Activated CD4-positive, alpha-beta T cell treated with anti-CD3 and anti-CD28 coated beads, Interleukin-2, amount 50 U/mL, for 16 hours (primary cell): ENCODE measurements at places on chromosomes 16 and 17.

GRCh38 chr17:32267690-32268205 lies 2.1 kb downstream of the RHBDL3 start:
- DNase-seq: no peak

GRCh38 chr17:19502517-19502916 lies 31.1 kb upstream of the SLC47A1 start:
- DNase-seq: peak; percentile 70

- no peak for DNase-seq
Observed at GRCh38 chr17:60352569-60352968, 39.4 kb downstream of the USP32 start.

GRCh38 chr16:2856061-2856670 lies 1.8 kb downstream of the PRSS22 start:
- DNase-seq: no peak

DNA sequence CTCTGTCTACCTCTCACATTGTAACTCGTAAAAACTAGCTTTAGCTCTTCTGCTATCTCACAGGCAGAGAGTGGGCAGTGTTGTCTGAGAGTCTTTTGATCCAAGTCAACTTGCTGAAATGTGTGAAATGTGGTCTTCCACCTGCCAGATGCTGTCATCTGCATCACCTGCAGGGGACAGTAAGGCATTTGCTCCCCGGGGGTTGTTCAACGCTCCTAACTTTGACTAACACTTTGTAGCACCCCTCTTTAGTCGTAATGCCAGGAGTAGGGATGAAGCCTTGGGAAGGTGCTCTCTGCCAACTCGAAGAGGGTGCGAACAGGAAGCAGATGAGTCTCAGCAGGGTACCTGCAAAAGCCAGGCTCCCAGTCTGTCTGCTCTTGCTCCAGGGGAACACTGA lies 36.1 kb downstream of the SNX11 start:
- DNase-seq: no peak

GRCh38 chr17:81142301-81143199 lies 22.8 kb upstream of the PVALEF start:
- peak; percentile 59 for DNase-seq
